ENCODE measurements at places on chromosomes 1 and 21.
A peak's percentile ranks its signal among the peaks of the same experiment; 100 is the strongest.

- DNase-seq: no peak
Observed at GRCh38 chr21:40595806-40596205, 251.2 kb downstream of the DSCAM start.

GRCh38 chr1:42853116-42853884, 6.9 kb downstream of the ZNF691 start:
- no peak for DNase-seq

DNA sequence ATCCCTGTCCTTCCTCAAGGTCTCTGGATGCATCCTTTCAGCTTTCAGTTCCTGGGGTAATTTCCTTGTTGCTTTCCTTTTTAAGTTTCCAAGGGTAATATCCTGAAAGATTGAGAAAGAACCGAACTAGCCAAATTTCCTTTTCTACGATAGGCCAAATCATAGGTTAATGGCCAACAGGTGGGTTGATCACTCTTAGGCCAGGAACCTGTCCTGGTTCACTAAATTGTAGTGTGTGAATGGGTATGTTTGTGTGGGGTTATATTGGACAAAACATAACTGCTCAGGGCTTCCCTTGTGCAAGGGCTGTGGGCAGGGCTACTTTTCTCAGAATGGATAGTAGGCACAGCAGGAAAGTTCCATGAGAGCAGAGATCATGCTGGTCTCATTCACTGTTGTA, 17.1 kb downstream of the UBE2T start:
- DNase-seq: no peak

DNA sequence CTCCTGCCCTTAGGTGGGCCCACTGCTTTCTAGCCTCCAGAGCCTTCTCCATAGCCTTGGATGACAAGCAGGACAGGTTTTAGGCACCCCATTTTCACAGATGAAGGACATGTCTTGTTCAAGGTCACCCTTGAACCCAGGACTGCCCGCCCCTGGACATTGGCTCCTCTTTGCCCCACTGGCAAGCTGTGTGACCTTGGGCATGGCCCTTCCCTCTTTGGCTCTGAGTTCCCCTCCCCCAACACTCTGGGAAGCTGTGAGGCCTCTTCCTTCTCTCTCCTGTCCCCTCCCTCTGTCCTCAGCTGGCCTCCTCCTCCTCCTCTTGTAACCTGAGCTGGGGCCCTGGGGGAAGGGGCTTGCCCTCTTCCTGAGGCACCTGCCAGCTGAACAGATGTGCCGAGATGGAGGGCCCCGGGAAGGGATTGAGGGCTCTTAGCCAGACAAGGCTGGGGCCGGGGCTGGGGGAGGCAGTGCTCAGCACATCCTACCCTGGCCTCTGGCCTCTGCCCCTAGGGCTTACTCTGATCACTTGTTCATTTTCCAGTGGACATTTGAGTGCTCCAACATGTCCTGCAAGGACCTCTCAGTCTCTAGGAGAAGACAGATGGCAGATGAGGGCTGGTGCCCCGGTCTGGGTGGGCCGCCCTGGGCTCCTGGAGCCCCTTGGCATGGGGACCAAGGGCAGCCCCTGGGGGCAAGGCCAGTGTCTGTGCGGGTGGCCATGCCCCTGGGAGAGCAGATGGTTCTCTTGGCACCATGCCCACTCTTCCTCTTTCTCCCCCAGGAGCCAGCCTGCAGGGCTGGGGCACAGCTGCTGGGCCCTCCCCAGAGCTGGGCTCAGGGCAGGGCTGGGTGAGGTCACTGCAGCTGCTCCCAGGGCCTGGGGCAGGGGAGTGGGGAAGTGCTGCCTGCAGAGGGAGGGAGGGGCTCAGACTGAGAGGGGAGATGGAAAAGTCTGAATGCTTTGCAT, 10.7 kb downstream of the FOXO6 start:
- no peak for DNase-seq

- DNase-seq: no peak
Observed at GRCh38 chr1:213492161-213493041, 441.4 kb downstream of the RPS6KC1 start.

- DNase-seq: no peak
Observed at GRCh38 chr1:44220755-44221154, 7.5 kb downstream of the DMAP1 start.

DNA sequence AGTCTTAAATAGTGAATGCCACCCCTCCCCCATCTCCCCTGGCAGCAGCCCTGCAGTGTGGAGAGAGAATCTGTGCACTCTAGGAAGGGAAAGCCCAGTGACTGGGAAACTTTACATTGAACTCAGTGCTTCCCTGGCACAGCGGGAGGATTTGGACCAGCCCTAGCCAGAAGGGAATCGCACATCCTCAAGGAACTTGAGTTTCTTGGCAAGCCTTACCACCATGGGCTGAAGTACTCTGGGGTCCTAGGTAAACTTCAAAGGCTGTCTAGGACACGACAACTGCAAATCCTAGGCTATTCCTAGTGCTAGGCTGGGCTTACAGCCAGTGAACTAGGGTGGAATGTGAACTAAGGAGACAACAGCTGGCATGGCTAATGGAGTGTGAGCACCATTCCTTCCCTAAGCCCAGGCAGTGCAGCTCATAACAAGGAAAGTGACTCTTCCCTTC, 88.3 kb downstream of the COL24A1 start:
- no peak for DNase-seq

DNA sequence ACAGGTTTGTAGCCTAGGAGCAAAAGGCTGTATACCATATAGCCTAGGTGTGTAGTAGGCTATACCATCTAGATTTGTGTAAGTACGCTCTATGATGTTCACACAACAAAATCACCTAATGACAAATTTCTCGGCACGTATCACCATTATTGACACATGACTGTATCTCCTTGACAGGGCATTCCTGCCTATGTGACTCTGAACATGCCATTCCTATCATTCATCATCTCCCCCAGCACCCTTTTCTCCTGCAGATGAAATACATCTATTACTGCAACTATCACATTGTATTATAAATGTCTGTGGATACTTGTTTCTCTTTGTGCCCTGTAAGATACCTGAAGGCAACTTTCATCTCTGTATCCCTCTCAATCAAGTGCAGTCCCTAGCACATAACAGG, 29.9 kb downstream of the TP53BP2 start:
- DNase-seq: no peak

DNA sequence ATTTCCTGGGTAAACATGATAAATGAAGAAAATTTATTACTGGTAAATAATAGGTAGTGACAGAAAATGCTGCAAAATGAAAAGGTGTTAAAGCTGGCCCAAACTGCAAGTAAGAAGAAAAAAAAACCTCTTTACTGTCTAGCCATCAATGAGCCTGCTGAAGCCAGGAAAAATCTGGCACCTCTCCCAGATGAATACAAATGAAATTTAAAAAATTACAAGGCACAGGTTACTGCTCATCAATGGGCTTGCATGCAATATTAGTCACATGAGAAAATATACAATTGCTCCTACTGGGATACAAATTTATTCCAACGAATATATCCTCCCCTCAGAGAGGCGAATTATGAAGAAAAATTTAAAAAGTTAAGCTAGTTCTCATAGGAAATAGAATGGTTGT, 1422.5 kb downstream of the KCNT2 start:
- DNase-seq: no peak

DNA sequence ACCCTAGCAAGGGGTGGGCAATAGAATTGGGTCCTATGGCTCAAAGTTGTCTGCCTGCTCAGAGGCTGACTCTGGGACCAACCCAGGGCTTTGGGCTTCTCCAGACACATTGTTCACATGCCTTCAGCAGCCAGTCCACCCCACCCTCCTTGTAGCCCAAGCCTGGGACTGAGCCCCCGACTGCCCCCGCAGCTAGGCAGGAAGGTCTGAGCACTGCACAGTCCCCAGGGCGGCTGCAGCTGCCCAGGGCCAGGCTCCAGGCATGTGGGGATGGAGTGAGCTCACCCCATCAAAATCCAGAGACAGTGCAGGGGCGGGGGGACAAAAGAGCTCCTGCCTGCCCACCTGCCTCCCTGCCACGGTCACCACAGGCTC, 35.6 kb downstream of the HSPG2 start:
- DNase-seq: peak; percentile 5

GRCh38 chr1:89911191-89911991, 83.5 kb upstream of the ZNF326 start:
- no peak for DNase-seq

DNA sequence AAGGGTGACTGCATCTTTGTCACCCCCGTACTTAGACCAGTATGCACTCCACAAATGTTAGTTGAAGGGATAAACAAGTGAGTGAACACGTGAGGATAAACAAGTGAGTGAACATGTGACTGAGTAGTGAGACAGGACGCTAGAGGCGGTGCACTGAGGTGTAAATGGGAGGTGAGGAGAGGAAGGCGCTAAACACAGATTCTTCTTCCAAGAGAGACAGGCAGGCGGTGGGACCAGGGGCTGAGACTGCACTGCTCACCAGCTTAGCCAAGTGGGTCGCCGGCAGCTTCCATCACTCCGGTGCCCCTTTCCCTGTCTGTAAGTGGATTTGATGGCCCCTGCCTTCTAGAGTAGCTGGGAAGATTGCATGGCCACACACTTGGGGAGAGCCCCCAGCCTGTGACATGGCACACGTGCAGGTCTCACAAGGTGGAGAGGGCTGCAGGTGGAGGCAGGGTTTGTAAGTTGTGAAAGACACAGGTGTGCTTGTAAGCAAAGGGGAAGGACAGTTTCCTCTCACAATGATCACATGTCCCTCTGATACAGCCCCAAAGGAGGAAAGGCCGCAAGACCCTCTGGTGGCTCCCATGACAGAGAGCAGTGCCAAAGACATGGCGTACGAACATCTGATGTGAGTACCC, 47.5 kb upstream of the EFHD2 start:
- no peak for DNase-seq

- no peak for DNase-seq
Observed at GRCh38 chr21:34018910-34019309, 54.5 kb upstream of the MRPS6 start.

- DNase-seq: no peak
Observed at GRCh38 chr1:117780687-117781475, 148.5 kb downstream of the GDAP2 start.

DNA sequence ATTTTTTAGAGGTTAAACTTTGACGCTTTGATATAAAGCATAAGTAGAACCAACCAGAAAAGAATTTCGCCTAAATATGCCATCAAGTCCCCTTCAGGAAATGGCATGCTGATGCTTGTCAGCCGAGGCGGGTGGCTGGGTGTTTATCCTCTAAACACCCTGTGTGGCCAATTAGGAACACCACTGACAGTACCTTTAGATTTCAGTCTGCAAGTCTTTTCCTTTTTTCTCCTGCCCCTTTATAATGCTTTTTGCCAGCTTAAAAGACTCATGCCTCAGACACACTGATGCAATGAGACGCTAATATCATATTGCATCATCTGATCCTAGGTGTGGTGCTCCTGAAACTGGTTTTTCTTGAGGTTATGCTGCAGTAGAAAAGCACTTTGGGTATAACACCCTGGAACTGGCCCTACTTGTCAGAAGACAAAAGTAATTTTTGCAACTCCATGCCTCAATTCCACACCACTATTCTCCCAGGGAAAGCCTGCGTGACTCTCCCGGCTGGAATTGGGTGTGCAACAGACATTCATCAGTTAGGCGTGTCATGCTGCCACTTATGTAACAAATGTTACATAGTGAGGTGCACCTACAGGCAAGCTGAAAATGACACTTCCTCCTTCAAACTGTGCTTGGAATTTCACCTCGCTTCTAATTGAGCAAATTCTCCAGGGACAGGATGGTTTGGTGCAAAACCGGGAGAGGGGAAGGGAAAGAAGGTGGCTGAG, 2.0 kb upstream of the RCC2 start:
- no peak for DNase-seq

DNA sequence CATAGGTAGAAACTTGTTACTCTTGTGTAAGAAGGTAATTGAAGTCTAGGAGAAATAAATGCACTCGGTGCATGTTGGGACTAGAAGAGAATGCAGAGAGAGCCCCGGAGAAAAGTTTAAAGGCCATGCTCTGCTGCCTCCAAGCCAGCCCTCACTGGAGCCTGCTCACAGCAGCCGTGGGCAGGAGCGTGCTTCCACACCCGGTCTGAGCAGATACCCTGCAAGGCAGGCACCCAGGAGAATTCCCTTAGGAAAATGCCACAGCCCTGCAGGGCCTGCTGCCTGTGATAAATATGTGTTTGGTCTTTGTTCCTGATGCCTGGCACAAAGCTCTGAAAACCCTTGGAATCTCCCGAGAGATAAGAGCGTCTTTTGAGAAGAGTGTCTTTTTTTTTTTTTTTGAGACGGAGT, 22.8 kb downstream of the C2CD2 start:
- no peak for DNase-seq
